ENCODE measurements at places on chromosomes 7 and 10.

- DNase-seq = no peak
These were observed 58.5 kb downstream of the CADPS2 start for GRCh38 chr7:122827763-122828162.

DNA sequence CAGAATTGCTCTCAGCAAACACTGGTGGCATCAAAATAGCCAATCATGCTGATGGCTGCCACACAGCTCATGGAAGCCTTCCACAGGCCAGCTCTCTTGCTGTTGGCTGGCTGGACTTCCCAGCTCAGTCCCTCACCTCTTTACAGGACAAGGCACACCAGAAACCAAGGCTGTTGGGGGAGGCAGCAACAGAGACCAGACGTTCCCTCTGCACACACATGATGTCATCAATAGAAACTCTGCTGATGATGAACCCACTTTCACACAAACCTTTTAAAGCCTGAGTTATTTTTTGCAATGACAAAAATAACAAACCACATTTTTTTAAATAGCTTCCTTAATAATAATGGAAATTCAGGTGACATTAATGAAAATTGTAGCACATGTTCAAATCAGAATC lies 300.9 kb upstream of the C7orf33 start:
- no peak for DNase-seq

- DNase-seq = no peak
These were observed 214.5 kb downstream of the SNX10 start for GRCh38 chr7:26506196-26506595.

GRCh38 chr7:75900617-75901315 lies 14.2 kb upstream of the POR start:
- DNase-seq = no peak

DNA sequence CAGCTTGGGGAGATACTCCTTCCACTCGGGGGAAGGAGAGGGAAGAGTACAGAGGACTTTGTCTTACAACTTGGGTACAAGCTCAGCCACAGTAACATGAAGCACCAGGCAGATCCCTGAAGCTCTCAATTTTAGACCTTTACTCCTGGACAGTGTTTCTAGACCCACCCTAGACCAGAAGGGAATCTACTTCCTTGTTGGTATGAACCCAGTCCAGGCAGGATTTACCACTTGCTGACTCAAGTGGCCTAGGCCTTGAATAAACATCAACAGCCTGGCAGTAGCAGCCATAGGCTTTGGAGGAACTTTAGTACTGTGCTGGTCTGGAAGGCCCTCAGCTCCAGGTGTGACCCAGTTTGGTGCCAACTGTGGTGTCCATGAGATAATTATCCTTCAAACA lies 173.1 kb downstream of the ADRA2A start:
- DNase-seq = no peak

DNA sequence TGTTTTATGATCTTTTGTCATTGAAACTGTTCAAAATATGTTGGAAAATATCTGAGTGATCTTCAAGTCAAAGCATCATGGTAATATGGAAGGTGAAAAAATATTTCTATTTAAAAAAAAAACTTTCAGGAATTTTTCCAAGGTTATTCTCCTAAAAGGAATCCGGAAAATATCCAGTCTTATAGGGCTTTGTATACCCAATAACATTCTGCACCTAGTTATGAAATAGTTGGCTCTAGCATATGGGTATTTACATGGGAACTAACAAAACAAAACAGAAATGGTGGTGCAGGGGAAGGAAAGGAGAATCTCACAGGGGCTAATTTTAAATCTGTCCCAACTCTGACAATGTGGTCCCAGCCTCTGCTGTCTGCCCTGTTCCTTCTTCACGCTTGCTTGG lies 167.1 kb upstream of the RHEB start:
- no peak for DNase-seq

- no peak for DNase-seq
These were observed 55.6 kb upstream of the NRP1 start for GRCh38 chr10:33390046-33390445.

GRCh38 chr7:92808006-92808405 lies 28.4 kb downstream of the CDK6 start:
- no peak for DNase-seq

GRCh38 chr10:91061608-91062007 lies 140.7 kb upstream of the ANKRD1 start:
- DNase-seq = no peak
